ENCODE measurements at places on chromosomes 16 and 17.

DNA sequence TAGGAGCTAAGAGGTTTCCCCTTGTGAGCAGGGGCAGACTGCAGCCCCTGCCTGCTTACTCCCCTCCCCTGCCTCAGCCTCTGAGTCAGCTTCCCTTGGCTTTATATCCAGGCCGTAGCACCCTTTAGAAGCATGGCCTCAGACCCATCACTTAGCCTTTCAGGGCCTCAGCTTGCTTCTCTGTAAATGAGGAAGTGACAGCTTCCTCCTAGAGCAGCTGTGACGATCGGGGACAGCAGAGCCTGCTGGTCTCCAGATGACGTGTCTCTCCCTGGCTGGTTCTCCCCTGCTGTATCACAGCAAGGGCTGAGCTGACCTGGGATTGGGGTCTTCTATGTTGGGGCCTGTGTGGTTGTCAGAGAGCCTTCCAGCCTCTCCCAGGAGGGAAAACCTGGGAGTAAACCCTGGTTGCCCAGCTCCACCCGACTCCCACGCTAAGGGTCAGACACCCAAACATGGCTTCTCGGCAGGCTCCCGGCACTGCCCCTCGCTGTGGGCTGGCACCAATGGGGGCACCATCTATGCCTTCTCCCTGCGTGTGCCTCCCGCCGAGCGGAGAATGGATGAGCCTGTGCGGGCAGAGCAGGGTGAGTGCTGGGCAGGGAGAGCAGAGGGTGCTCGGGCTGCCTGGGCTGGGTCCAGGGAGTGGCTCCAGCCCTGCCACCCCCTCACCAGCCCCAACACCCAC lies 16.3 kb upstream of the MYO15B start:
- no peak for DNase-seq

DNA sequence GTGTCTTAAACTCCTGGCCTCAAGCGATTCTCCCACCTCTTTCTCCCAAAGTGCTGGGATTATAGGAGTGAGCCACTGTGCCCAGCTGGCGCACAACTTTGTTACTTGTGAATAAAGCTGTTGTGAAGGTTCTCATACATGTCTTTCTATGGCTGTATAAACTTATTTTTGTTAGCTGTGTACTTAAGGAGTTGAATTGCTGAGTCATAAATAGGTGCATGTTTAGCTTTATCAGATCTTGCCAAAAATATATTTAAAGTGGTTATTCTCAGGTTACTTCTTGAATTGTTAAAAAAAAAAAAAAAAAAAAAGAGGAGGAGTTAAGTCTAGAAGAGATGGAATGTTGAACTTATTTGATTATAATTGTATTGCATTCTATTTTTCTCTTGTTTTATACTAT lies 47.6 kb upstream of the IRX3 start:
- no peak for DNase-seq

DNA sequence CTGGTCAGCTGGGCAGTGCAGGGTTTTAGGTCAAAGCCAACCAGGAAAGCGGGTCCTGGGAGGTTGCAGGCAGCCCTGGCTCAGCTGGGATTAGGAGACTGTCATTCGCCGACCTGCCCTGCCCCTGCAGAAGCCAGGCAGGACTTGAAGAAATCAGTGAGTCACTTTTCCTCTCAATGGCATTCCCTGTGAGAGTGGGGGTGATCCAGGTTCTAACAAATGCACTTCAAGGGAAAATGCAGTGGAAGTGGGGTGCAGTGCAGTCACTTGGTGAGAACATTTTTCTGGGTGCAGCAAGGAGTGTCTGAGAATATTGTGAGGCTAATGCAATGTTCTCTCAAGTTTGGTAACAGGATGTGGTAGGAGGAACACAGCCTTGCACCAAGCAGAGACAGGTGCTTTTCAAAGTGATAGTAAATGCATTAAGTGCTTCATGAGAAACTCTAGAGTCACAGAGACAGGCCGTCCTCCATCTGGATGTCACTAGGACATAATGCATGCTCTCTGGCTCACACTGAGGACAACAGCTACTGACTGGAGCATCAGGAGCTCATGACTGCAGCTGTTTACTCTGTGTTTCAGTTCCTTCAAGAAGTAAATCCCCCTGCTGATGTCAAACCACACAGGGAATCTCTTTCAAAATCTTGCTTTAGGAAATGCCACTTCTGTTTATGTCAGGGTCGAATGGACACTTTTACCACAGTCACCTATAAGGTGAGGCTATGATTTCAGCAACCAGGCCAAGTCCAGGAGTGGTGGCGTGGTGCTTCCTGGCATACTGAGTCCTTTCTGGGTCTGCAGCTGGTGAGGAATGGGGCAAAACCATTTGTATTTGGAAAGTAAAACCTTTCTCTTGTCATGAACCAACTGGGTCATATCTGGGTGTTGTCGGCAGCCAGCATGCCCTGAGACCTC lies 16.7 kb downstream of the CDK5R1 start:
- DNase-seq, result peak; percentile 18

DNA sequence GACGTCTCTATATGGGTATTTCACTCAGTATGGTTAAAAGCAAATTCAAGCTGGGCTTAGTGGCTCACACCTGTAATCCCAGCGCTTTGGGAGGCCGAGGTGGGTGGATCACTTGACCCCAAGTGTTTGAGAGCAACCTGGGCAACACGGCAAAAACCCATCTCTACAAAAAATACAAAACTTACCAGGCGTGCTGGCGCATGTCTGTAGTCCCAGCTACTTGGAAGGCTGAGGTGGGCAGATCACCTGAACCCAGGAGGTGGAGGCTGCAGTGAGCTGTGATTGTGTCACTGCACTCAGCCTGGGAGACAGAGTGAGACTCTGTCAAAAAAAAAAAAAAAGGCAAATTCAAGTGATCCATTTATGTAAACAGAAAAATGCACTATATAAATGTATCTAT lies 1.3 kb upstream of the TNFRSF17 start:
- DNase-seq, result no peak

GRCh38 chr17:80652756-80653330 lies 108.2 kb downstream of the RPTOR start:
- DNase-seq, result no peak

DNA sequence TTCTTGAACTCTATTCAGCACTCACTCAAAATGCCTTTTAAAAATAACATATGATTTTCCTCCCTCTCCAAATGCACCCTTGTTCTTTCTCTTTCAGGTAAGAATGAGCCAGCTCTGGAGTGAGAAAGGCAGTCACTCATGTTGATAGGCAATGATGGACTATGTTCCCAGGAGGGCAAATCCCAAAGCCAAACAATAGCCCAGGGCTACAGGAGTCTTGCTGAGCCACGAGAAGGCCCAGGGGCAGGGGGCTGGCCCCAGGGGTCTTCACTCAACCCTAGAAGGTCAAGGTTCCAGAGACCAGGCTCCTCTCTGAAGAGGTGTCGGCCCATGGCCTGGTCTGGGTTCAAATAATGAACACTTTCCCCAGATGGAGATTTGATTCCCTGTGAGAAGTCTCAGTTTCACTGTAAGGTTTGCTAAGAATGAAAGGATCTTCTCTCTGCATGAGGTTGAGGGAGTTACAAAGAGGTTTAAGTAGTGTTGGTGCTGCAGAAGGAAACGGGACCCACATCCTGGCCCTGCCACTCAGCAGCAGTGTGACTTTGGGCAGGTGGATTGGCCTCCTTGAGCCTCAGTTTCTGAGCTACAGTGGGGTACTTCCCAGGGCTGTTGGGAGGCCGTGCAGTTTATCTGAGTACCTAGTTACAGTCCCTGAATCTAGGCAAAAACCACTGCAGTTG lies 49.0 kb downstream of the RTN4RL1 start:
- DNase-seq, result no peak

GRCh38 chr17:73958453-73958852 lies 245.0 kb upstream of the RPL38 start:
- no peak for DNase-seq

DNA sequence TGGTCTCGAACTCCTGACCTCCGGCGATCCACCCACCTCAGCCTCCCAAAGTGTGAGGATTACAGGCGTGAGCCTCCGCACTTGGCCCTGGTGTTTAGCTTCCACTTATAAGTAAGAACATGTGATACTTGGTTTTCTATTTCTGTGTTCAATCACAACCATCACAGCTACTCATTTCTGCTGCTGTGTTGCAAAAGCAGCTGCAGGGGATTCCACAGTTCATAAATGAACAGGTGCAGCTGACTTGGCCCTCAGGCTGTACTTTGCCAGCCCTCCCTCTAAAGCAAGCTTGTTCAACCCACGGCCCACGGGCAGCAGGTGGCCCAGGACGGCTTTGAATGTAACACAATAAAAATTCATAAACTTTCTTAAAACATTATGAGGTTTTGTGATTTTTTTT lies 79.2 kb downstream of the SLC39A11 start:
- no peak for DNase-seq

DNA sequence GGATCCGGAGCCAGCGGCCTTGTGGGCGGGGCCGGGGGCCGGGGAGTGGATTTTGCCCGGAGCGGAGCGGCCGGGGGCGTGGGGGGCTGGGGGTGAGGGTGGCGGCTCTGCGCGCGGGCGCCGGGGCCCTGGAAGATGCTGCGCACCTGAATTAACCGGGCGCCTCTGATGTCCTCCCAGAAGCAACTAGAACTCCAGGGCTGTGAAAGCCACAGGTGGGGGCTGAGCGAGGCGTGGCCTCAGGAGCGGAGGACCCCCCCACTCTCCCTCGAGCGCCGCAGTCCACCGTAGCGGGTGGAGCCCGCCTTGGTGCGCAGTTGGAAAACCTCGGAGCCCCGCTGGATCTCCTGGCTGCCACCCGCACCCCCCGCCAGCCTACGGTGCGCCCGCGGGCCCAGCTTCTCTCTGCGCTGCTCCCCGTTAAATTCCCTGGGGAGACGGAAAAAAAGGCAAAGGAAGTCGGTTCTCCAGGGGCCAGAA lies 549 bp downstream of the SLC26A11 start:
- no peak for DNase-seq

DNA sequence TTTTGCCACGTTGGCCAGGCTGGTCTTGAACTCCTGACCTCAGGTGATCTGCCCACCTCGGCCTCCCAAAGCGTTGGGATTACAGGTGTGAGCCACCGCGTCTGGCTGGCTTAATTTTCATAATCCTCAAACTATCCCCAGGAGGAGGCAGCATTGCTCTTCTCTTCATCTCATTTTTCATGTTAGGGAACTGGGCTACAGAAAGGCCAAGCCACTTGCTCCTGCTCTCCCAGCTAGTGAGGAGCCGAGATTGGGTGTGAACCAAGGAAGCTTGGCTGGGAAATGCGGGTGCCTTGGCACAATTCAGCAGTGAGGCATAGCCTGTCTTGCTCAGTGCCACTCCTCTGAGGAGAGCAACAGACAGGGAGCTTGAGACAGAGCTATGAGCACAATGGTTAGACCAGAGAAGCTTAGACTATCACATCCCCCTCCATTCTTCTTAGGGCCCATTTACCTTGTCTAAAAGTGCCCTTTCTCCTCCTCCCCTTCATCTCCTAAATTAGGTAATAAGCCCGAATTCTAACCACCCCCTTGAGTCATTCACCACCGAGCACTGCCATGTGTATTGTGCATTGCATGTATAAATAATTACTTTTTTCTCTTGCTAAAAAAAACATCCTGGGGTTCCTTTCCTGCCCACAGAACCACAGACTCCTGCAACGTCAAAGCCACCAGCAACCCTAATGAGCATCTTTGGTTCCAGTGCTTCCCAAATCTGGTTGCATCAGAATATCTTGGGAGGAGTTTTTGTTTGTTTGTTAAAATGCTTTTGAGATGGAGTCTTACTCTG lies 20.0 kb upstream of the KIF19 start:
- no peak for DNase-seq

DNA sequence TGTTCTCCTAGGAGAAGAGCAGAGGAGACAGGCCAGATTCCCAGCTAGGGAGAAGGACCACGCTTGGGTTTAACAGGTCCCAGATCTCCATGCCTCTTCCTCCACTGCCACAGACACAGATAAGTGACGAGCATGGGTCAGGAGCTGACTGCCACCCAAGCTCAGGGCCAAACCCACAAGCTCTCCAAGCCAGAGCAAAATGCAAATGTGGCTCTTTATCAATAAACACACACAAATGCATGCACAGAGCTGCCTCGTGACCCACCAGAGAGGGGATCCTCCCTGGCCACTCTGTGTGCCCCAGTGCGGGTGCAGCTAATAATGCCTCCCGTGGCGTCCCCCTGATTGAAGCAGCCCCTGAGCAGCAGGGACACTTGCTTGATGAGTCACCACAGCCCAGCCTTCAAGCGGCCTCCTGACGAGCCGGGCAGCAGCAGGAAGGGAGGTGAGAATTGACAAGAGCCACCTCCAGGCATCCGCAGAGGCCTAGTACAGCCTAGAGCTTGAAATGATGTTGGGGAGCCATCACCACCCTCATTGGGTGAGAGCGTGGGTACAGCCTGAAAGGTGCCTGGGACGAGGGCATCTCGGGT lies 143.9 kb downstream of the CCDC182 start:
- DNase-seq, result no peak

- peak; percentile 53 for DNase-seq
Observed at GRCh38 chr16:89909777-89910716, 8.6 kb upstream of the MC1R start.

DNA sequence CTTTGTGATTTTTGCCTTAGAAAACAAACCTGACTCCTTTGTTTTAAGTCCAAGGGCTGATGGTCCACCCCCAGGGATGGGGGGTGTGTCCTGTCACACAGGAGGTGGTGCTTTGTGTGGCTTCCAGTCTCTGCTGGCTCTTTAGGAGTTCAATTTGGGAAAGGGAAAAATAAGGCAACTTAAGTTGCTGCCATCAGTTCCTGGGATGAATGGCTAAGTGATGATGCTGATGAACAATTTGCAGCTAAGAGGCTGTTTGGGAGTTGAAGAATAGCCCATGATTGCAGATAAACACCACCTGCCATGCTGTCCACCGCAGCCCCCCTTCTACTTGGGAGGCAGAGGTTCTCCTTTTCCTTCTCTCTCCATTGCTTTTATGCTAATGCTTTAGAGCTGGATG lies 40.2 kb downstream of the ARL4D start:
- DNase-seq, result no peak

DNA sequence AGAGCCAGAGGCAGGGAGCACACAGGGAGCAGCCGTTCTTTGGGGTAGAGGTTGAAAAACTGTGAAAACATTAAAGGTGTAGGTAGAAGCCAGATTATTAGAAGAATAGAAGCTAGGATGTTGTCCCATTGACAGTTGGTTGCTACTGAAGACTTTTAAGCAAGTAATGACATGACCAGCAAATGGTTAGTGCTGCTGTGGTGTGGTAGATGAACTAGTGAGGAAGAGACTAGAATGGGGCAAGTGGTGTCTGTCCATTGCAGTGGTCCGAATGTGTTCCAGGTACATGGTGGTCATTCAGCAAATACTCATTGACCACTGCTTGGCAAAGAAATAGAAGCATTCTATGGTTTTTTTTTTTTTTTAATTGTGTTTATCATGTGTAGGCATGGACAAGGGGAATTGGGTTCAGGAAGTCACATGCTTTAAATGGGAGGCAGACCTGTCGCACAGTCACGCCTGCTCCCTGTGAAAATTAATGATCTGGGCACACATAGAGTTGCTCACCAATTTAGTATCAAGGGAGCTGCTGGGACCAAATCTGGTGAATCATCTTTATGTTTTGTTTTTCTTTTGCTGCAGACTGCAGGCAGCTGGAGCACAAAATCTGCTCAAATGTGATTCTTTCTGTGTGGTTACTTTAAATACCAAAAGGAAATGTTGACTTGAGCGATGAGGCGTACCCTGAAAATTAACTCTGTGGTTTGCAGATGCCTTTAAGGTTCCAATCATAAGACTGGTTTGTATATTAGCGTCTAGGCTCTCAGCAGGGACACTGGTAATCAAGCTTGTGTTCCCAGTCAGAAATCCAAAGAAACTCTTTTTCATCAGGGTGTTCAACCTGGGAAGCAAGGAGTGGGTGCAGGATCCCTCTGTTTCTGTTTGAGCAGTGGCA lies 30.7 kb downstream of the YPEL2 start:
- DNase-seq, result peak; percentile 30

- no peak for DNase-seq
Observed at GRCh38 chr17:7644775-7645174, 6.0 kb upstream of the ATP1B2 start.

- DNase-seq, result no peak
Observed at GRCh38 chr17:4483012-4483840, 15.5 kb upstream of the SPNS2 start.

GRCh38 chr17:10871914-10872313 lies 34.0 kb upstream of the PIRT start:
- no peak for DNase-seq

Data from activated CD4-positive, alpha-beta T cell treated with anti-CD3 and anti-CD28 coated beads, Interleukin-2, amount 50 U/mL, for 4 hours (primary cell).